ENCODE measurements at places on chromosomes 6 and 20.

GRCh38 chr6:105495515-105495914 is 92.6 kb upstream of the PREP start:
- no peak for DNase-seq

GRCh38 chr6:23097566-23097965 is 528.2 kb downstream of the HDGFL1 start:
- no peak for DNase-seq

DNA sequence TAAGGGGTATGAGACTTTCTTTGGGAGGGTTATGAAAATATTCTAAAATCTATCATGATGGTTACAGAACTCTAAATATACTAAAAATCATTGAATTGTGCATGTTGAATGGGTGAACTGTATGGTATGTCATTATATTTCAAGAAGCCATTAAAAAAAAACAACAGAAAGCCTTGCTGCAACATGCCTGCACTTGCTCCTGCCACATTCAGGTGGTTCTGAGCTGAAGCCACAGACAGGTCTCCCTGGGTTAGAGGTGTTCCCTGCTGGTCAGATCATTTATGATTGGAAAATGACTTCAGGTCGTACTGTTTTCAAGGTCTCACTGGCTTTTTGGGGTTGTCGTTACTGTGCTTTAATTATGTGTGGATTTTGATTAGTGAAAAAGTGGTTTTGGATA is 13.3 kb downstream of the GMPR start:
- DNase-seq = no peak

DNA sequence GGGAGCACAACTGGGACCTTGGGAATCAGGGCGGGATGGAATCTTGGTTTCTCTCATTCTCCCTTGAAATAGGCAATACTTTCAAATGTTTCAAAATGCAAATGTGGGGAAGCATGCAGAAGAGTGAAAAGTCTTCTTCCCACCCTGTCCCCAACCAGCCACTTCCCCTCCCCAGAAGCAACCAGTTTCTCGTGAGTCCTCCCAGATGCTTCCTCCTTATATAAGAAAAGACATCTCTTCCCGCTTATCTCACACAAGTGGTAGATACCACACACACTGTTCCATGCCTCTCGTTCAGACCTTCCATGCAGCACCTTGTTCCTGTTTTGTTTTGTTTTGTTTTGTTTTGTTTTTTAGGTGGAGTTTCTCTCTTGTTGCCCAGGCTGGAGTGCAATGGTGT is 25.1 kb downstream of the HCK start:
- DNase-seq = no peak

DNA sequence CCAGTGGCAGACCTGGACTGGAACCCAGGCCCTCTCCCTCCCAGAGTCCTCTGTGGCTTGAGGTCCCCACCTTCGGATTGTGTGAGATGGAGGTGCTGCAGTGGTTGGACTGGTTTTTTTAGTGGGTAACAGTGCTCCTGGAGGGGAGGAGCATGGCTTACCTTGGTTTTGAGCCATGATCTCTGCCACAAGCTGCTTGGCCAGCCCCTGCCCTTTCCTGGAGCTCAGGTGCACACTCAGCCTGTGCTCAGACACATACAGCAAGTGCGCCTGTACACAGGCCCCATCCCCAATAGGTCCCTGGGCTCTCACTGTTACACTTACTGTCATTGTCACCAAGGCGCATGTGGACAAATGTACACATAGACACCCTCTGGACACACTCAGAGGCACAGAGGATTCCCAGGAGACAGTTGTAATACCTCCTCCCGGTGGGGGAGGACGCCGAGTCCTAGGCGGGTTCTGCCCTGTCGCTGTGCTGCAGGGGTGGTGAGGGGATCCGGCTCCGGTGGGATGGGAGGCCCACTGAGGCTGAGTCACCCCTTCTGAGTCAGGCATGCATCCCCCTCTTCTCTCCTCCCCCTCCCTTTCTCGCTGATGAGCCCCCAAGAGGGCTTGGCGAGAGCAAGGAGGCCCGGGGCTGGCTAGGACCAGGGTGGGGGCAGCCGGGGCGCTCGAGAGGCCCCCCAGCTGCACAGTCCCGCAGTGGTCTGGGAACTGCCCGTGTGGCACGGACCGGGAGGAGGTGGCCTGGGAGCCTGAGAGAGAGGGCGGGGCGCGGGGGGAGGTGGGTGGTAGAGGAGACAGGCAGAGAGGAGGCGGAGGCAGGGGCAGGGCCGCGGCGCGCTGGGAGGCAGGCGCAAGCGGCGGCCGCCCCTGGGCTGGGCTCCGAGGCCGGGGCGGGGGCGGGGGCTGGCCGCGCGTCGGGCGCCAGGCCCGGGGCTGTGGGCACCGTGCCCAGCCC is 522 bp upstream of the EPB41L1 start:
- DNase-seq = no peak

GRCh38 chr20:63968136-63968927 is 1.4 kb downstream of the ZNF512B start:
- peak; percentile 9 for DNase-seq

DNA sequence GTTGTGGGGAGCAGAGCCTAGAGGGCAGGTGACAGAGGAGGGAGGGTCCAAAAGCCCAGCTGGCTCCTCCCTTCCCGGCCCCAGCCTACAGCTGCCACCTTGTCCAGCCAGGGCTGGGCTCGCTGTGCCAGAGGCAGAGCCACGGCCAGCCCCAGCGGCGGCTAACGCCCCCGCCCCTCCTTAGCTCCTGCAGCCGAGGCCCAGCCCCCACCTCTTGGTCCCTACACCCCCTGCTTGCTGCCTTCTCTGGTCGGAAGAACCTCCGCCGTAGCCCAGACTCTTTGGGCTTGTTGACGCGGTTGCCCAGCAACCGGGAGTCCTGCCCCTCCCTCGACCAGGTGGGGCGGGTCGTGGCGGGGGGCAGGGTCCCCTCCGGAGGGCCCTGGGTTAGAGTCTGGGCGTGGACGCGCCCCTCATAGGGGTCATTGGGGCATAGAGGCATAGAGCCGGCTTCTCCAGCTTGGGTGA is 521 bp upstream of the LKAAEAR1 start:
- DNase-seq = no peak

DNA sequence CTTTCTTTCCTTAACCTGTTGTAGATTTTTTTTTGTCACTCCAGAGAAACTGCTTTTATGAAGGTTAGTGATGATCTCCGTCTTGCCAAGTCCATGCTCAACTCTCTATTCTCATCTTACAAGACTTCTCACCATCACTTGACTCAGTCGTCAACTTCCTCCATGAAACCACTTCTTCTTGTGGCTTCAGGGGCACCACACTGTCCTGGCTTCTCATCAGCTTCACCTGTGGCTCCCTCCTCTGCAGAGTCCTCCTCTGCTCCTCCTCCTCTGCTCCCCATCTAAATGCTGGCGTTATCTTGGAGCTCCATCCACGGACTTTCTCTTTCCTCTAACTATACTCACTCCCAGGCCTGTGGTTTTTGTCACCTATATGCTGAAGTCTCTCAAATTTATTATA is 187.5 kb downstream of the BACH2 start:
- no peak for DNase-seq

DNA sequence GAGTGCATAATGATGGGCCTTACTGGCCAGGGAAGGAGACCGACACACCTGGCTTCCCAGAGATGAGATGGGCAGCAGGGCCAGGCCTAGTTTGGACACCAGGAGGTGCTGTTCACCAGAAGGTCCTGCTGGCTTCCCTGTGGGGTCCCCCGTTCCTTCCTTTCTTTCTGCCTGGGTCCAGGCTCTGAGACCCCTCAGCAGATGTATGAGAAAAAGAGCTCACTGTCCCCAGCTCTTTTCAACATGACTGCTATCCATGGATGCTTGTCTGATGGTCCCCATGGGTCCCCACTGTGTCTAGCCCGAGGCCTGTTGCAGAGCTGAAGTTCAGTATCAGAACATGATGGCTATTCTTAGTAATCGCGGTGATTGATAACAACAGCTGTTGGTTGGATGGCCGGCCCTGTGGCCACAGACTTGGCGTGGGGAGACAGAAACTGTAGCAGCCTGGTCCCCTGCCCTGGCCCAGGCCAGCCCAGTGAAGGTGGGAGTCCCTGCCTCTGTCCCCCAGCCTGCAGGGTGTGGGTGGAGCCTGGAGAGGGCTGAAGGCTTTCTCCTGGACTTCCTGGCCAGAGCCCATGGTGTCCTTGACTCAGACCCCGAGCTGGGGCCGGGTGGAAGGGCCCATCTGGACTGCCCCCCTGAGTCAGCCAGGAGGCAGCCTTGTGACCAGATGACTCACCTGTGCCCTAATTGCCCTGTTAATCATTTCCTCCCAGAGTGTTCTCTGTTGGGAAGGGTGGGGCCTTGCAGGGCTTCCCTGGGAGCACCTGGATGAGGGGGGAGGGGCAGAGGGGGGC is 9.9 kb upstream of the BAK1 start:
- DNase-seq = peak; percentile 69

DNA sequence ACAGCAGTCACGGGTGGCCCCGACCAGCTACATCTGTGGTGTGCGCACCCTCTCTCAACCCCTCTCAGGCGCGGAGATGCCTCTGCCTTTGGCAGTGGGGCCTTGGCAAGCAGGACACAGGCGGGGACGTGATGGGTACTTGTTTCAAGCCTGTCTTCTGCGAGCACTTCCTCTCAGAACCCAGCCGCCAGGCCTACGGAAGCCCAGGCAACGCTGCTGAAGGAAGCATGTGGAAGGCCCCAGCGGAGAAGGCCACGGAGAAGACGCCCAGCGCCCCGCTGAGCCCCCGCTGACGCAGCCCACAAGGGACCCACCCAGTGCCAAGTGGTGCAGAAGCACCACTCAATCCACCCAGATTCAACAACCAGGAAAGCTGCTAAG is 13.0 kb downstream of the SERPINB6 start:
- DNase-seq = no peak

DNA sequence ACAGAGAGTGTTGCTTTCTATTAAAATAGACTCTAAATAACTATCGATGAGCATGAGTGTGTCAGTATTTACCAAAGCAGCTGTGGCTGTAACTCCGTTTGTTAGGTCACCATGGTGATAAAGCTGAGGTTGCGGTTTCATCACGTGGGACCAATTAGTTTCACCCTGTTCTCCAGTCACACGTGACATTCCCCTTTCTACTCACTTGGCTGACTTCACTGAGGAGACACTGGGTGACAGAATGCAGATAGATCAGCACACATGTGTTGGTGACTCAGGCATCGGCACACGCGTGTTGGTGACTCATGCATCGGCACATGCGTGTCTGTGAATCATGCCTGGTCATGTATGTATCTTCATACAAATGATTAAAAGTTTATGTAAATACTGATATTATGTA is 285.4 kb downstream of the THBS2 start:
- DNase-seq = no peak

All from GM06990 (cell line).